ENCODE measurements at places on chromosomes 11 and 22. TPM values are rescaled to one million over a fixed set of nuclear protein-coding genes. Genes with fewer than 3 reads are reported as not detected.

GRCh38 chr11:26065944-26066343 is 266.0 kb upstream of the ANO3 start:
- no peaks in the 10 kb centered on the region for H3K27me3 ChIP-seq
- no peak overlapping the region for H3K4me3 ChIP-seq
- no peak for DNase-seq

GRCh38 chr11:33775832-33776470 is 1.6 kb upstream of the FBXO3 start:
- DNase-seq: no peak
- peaks cover 7% of the 10 kb centered on the region for H3K27me3 ChIP-seq
- H3K4me1 ChIP-seq: peaks cover 30% of the 10 kb centered on the region
- H3K4me3 ChIP-seq: no peak overlapping the region
- H3K36me3 ChIP-seq: no peaks in the 10 kb centered on the region

- no peaks in the 10 kb centered on the region for H3K27me3 ChIP-seq
- H3K27ac ChIP-seq: no peak overlapping the region
- no peak for DNase-seq
- H3K4me3 ChIP-seq: no peak overlapping the region
- H3K36me3 ChIP-seq: no peaks in the 10 kb centered on the region
Measured at GRCh38 chr11:82216927-82217570, 516.6 kb downstream of the FAM181B start.

- no peaks in the 10 kb centered on the region for H3K27me3 ChIP-seq
- peak within 1 kb of the TSS; percentile 38 for H3K27ac ChIP-seq
- H3K36me3 ChIP-seq: no peaks in the 10 kb centered on the region
- no peak within 1 kb of the TSS for H3K4me3 ChIP-seq
- DNase-seq: no peak
Measured at GRCh38 chr11:47257517-47258316, at the start of gene NR1H3. NR1H3 (plus strand) TSS chr11:47257996; CDS start chr11:47259217, 1,221 bp downstream.

- H3K4me1 ChIP-seq: no peaks in the 10 kb centered on the region
- no peak overlapping the region for H3K27ac ChIP-seq
- H3K27me3 ChIP-seq: no peaks in the 10 kb centered on the region
- no peaks in the 10 kb centered on the region for H3K36me3 ChIP-seq
Measured at GRCh38 chr11:13891911-13892310, 70.6 kb upstream of the SPON1 start.

- H3K27me3 ChIP-seq: no peaks in the 10 kb centered on the region
- H3K27ac ChIP-seq: no peak overlapping the region
- no peaks in the 10 kb centered on the region for H3K36me3 ChIP-seq
Measured at GRCh38 chr22:49740242-49740641, 87.4 kb downstream of the BRD1 start.

Gene INS
- not detected for total RNA-seq

Gene HNRNPUL2
- 58.7 TPM for total RNA-seq

Gene PTPMT1
- total RNA-seq: 53.8 TPM

Gene ZFTA
- total RNA-seq: 7.0 TPM

Gene UFD1
- 88.8 TPM for total RNA-seq

Gene IGSF9B
- total RNA-seq: 15.2 TPM

Data from CD8-positive, alpha-beta memory T cell (primary cell).